M059J (cell line): ENCODE measurements at places on chromosomes 13 and 19. TPM values are rescaled to one million over a fixed set of nuclear protein-coding genes. Genes with fewer than 3 reads are reported as not detected.

The ZNF540 gene
- 1.8 TPM in 1 of 2 replicates, not detected in the other for total RNA-seq

The IFNL1 gene
- 1.3 TPM in 1 of 2 replicates, not detected in the other for total RNA-seq

The CYP4F11 gene
- 0.17 and 0.44 TPM in 2 replicates for total RNA-seq

The MYO1F gene
- total RNA-seq = 0.15 and 0.25 TPM in 2 replicates

The SGCG gene
- total RNA-seq = not detected in 2 replicates

The LILRA1 gene
- total RNA-seq = not detected in 2 replicates
